ENCODE measurements at places on chromosomes 3 and 15.
A peak's percentile ranks its signal among the peaks of the same experiment; 100 is the strongest.

DNA sequence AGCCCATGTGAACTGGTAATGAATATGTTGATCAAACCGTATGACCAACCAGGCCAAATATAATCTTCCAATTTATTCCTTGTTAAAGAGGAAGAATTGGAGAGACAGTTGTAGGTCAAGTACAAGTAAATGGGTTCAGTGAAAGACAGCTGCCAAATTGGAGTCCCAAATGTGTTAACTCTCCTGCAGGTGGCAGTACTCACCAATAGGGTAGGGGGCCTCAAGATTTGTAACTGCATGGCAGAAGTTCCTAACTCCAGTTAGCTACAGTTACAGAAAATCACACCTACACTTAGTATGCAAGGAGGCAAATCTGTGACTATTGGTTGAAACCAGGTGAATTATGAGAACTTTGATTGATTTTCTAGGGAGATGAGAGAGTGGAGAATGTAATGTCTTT, 278.0 kb downstream of the ZBBX start:
- DNase-seq: no peak

DNA sequence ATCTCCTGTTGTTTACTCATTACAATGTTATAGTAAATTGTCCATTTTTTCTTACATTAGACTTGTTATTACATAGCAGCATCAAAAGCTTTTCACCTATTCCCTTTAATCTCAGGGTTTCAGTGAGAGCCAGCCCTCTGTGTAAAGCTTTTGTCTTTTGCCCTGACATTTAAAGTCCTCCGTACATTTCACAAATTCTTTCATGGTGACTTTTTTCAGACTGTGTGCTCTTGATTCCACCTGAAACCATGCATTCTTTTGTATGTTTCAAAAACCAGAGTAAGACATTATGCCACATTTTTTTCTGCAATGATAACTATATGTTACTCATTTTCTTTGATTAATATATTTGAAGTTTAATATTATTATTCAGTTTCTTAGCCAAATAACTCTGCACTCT, 781.4 kb upstream of the ROBO1 start:
- no peak for DNase-seq

GRCh38 chr3:31953091-31953490, 28.0 kb downstream of the OSBPL10 start:
- no peak for DNase-seq

DNA sequence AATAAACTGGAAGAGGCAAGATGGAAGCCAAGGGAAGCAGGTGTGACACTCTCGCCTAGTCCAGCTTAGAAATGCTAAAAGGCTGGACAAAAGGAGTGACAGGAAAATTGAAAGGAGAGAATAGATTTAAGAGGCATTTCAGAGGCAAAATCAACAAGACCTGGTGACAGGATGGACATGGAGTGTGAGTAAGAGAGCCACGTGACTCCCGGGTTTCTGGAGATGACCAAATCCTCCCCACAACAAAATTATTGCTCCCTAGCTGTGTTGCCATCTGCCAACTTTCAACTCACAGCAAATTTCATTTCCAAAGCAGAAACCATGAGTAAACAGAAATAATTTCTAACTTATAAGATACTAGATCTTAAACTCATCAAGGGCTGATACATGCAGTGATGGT, 52.6 kb downstream of the MTHFS start:
- no peak for DNase-seq

DNA sequence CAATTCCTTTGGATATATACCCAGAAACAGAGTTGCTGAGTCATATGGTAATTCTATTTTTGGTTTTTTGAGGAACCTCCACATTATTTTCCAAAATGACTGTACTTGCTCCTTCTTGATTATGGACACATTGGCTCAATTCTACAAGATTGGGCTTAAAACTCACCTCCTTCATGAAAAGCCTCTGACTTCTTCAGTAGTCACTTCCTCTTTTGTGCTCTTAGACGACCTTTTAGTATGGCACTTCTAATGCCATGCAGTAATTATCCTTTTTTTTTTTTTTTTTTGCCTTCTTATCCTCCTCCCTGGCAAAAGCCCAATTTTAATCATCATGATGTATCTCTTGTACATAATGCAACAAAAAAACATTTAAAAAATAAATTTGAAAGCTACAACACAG, 33.0 kb upstream of the ABHD17C start:
- no peak for DNase-seq

- DNase-seq: peak; percentile 78
These were observed at the start of gene RIOX2 for GRCh38 chr3:97971679-97972567. Gene RIOX2 (minus strand): TSS chr3:97972431. CDS start chr3:97967593, 4,838 bp downstream.

DNA sequence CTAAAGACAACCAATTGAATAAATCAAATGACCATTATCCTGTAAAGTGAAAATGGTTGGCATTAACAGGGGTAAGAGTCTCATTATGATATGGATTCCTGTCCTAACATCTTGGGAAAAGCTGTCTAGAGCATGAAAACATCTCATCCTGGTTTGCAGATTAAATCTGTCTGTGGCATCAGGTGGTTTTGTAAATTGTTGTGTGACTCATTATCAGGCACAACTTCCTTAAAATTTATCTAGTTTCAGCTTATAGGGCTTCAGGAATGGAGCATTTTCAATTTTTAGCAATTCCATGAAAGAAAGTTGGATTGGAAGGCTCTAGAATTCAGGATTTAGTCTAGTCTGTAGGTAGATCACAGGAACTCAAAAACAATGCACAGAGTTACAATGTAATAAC, 31.1 kb upstream of the SLC27A2 start:
- DNase-seq: no peak

DNA sequence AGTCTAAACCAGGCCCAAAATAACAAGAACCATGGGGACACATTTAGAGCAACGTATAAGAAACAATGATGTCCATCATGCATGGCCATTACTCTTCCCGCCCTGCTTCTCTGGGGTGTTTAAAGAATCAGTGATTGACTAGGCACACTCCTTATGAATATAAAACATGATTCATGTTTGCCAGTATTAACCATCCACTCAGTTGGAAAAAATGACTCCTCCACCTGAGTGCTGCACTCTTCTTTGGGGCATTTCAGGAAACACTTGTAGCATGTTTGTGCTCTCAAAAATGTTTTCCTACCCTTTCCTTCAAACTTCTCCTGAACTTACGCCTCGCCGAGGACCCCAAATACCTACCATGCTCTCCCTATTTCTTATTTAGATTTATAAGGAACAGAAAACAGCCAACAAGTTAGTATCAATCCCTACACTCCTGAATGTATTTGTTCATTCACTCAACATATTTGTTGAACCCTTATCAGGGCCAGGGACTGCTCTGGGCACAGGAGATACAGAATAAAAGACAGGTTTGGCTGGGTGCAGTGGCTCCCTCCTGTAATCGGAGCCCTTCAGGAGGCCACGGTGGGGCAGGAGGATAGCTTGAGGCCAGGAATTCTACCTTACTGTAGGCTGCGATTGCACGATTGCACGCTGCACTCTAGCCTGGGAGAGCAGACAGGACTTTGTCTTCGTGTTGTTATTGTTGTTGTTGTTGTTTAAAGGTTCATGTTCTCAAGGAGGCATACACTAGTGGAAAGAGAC, 137.0 kb downstream of the TMCO5A start:
- DNase-seq: no peak

DNA sequence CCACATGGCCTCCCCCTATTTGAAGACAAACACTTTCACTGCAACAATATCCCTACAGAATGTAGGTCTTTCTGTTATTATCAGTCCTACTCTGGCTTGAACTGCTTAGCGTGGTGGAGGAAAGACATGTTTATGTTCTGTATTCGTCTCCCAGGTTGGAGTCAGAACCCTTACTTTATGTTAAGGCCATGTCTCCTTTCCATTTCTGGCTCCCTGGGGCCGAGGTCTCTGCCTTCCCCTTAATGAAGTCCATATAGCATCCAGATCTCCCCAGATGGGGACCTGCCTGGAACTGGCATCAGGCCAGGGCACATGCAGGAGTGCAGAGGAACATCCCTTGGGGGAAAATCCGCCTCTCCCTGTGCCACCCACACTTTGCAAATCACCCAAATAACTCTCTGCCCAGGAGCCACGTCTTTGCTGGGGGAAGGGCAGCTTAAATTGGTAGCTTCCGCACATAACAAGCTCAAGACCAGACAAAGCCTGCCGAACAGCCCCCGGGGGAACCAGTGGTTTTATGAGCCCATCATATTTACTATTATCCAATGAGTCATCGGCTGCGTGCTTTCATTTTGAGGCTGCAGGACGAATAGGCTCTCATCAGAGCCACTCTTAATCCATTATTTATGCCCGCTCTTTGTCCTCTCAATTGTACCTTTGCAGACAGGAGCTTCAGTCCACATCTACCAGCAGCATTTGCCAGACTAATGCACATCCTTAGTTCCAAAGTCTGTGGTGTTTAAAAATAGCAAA, 237.0 kb downstream of the UACA start:
- peak; percentile 48 for DNase-seq

GRCh38 chr3:52844290-52844975, 9.6 kb upstream of the MUSTN1 start:
- DNase-seq: no peak

DNA sequence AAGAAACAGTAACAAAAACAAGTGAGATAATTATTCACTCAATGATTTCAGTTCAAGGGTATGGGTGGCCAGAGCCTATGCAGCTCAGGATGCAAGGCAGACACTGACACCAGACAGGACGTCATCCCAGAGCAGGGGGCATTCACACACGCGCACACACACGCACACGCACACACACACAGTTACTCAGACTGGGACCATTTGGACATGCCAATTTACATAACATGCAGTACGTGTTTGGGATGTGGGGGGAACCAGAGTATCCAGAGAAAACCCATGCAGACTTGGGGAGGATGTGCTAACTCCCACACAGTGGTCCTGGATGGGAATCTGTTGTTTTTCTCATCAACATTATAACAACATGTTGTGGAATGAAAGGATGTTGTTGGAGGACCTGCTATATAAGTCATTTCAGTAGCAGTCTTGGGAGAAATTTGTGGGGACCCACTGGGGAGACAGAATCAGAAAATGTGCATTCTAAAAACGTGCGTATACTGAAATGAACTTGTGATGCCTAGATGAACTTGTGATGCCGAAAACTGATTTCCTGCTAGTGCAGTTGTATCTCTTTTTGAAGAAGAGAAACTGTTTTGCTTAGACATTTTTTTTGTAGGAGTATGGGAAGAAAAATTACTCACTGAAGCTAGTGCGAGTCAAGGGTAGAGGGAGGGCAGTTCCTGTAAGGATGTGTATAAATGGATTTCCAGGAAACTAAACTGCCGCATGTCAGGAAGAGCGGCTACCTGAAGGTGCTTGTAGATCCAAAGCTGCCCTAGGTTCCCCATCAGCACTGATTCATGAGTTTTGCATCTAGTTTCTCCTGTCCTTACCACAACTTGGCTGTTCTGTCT, 25.2 kb downstream of the CD200 start:
- DNase-seq: no peak

GRCh38 chr3:86960550-86960949, 30.4 kb downstream of the VGLL3 start:
- DNase-seq: no peak

DNA sequence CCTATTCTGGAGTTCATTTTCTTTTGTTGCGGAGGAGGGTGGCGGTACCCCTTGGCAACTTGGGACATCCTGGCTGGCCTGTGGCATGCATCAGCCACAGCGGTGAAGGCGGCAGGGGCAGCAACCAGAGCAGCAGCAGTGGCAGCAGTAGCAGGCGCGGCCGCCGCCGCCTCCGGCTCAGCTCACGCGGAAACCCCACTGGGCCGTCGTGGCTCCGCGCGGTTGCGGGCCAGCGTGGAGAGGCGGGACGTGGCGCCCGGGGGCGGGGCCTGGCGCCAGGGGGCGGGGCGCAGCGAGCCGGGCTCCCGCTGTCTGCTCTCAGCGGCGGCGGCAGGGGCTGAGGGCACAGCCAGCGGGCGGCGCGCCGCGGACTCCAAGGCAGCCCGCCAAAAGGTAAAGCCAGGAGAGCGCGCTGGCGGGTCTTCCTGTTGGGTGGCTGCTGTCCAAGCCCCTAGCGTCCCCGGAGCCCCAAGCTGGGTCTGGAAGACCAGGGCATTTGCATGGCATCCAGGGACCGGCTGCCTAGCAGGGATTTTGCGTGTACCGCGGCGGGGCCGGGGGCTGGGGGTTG, 334.4 kb upstream of the THRB start:
- no peak for DNase-seq

- peak; percentile 32 for DNase-seq
These were observed 238.7 kb upstream of the HES1 start for GRCh38 chr3:193897288-193897687.

- no peak for DNase-seq
These were observed 925.9 kb downstream of the IGSF11 start for GRCh38 chr3:118108769-118109168.

DNA sequence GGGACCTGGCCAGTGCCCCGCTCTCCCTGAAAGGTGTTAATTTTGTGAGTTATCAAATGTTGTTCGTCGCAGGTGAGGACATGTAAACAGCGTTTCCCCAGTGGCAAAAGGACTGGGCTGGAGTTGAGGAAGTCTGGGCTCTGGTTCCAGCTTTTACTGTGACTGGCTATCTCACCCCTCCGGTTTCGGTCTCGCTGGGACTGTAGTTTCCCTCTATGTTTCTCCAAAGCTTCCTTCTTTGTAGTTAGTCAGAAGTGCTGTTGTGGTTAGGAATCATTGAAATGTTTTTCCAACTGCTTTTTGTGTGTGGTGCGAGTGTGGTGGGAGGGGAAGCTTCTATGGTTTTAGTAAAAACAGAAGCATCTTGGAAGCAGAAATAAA, 990 bp upstream of the CLDN1 start:
- no peak for DNase-seq

GRCh38 chr15:45919806-45920205, 285.0 kb downstream of the SQOR start:
- DNase-seq: peak; percentile 89

GRCh38 chr15:38814891-38815290, 250.3 kb upstream of the RASGRP1 start:
- DNase-seq: no peak

DNA sequence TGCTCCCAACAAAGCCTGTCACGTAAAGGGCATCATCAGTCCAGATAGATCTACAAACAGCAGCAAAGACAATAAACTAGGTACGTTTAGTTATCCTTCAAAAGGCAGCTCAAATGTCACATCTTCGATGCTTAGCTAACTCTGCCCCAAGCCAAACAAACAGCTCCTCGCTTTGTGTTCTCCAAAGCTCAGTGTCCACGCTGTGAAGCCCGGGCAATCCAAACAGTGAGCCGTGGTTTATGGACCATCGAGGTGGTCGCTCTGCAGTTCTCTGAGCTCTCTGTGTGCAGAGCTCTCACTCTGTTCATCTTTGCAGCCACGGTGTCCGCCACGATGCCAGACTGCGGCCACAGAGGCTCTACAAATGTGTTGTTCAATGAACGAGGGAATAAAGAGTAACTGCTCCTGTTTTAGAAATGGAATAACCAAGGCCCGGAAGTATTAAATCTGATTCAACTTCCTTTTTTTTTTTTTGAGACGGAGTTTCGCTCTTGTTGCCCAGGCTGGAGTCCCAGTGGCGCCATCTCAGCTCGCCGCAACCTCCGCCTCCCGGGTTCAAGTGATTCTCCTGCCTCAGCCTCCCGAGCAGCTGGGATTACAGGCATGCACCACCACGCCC, 117.2 kb upstream of the FAM174B start:
- no peak for DNase-seq

DNA sequence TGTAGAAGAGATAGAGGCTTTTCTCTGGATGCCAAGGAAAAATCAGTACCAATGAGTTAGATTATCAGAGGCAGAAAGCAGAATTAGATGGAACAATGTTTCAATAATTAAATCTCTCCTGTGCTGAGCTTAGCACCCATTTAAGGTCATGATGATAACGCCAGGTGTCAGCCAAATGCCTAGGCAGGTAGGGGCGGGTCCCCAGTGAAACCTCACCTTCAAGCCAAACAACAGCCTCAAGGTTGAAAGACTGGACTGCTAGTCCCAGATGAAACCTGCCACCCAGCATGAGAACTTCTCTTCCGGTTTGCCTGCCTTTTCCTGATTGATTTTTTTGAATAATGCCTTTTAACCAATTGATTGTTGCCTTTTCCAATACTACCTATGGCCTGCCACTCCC, 363.0 kb downstream of the PLOD2 start:
- no peak for DNase-seq
